Muscle of arm (tissue), 14 donors: ENCODE measurements at places on chromosomes 12 and 14. TPM values are rescaled to one million over a fixed set of nuclear protein-coding genes. Genes with fewer than 3 reads are reported as not detected.

DNA sequence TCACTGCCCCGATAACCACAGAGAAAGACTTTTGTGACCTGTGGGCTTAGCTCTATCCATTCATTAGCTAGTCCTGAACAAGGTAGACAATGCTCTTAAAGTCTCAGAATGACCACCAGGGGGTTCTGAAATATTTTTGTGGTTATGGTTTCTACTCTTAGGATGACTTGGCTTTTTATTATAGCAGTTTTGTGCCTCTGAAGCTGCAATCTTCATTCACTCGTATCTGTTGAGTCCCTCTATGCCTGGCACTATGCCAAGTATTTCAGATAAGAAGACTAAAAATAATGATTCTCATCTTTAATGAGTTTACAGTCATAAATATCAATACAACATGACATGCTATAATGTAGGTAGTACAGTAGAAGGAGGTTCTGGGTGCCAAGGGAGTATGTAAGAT, 130.8 kb upstream of the TRHDE start:
- no peak for DNase-seq

ABCC9 gene
- 87.1 TPM for polyA plus RNA-seq

GRCh38 chr14:41615011-41615595, 8.4 kb downstream of the LRFN5 start:
- no peak for DNase-seq

TAS2R7 gene
- not detected for polyA plus RNA-seq

- no peak for DNase-seq
Measured at GRCh38 chr14:76419399-76419798, 43.5 kb downstream of the ESRRB start.

DNA sequence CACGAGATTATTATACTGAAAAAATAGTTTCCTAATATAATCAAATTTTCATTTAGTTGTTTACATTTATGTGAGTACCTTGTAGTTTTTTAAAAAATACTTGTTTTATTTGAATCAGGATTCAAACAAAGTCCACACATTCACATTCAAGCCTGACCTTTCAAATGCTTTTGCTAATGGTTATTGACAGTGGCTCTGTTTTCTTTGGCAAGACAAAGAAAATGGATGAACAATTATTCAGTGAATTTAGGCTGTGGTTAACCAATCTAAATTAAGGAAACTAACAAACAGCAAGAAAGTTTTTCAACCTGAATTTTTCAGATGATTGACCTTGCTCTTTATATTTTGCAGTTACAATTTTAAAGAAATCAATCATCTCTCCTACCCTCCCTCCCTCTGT, 9.7 kb downstream of the SLC4A8 start:
- DNase-seq, result no peak

EIF2S3B gene
- 19.9 TPM for polyA plus RNA-seq
